ENCODE measurements at places on chromosomes 13 and 19.

- DNase-seq: no peak
Measured at GRCh38 chr13:23620613-23621315, 50.6 kb downstream of the TNFRSF19 start.

DNA sequence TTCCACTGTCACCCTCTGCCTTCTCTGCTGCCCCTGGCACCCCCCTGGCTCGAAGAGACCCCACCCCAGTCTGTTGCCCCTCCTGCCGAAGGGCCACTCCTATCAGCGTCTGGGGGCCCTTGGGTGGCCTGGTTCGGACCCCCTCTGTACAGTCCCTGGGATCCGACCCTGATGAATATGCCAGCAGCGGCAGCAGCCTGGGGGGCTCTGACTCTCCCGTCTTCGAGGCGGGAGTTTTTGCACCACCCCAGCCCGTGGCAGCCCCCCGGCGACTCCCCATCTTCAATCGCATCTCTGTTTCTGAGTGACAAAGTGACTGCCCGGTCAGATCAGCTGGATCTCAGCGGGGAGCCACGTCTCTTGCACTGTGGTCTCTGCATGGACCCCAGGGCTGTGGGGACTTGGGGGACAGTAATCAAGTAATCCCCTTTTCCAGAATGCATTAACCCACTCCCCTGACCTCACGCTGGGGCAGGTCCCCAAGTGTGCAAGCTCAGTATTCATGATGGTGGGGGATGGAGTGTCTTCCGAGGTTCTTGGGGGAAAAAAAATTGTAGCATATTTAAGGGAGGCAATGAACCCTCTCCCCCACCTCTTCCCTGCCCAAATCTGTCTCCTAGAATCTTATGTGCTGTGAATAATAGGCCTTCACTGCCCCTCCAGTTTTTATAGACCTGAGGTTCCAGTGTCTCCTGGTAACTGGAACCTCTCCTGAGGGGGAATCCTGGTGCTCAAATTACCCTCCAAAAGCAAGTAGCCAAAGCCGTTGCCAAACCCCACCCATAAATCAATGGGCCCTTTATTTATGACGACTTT lies 2.0 kb downstream of the ZFP36 start:
- no peak for DNase-seq

- peak; percentile 98 for DNase-seq
Measured at GRCh38 chr19:1239796-1240737, 1.5 kb upstream of the ATP5F1D start.

DNA sequence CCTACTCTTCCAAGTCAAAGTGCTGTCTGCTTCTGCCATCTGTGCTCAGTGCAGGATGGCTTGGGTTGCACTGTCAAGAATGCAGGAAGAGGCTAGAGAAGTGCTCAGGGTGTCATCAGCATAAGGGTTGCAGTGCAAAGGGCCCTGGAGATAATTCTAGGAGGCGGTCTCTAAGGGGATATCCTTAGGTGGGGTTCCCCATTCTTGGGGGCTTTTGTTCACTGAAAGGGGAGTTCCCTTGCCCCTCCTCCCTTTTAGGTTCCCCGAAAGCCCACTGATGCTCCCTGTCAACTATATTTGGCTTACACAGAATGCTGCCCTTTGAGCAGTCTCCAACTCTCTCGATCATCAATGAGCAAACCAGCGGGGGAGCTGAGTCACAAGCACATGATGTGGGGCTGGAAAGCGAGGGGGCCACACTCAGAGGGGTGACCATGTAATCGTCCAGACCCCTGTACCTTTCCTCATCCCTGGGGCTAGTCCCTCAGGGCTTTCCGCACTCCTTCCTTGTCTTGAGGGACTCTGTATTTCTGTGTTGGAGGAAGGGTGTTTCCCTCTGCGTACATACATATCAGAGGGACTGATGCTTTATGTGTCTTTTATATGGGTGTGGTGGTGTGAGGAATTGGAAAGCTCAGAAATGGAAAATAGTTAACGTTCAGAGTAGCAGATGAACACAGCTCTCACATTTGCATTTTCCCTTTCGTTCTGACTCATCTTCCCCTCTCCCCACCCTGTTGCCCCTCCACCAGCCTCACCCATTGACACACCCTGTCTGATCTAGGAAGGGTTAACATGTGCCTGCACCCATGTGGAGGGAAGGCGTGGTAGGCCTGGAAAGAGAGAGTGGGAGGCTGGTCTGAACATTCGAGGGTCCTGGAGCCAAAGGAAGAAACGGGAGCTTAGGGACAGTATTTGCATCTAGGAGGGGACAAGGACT lies 6.7 kb downstream of the ZBTB32 start:
- DNase-seq: no peak

DNA sequence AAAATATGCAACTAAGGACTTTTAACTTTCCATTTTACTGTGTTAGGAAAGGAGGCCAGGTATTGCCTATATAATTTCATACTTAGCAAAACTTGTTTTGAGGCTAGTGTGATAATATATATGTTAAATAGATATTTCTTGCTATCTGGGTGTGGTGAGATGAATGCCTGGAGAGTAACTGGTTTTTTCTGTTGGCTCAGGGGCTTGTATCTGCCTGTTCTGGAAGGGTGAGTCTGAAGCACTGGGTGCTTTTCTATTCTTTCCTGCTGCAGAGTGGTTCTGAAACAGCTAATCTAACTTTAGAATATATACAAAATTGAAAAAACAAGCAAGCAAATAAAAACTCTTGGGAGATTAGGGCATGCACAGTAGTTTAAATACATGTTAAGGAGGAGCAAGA lies 64.6 kb upstream of the MYCBP2 start:
- no peak for DNase-seq

DNA sequence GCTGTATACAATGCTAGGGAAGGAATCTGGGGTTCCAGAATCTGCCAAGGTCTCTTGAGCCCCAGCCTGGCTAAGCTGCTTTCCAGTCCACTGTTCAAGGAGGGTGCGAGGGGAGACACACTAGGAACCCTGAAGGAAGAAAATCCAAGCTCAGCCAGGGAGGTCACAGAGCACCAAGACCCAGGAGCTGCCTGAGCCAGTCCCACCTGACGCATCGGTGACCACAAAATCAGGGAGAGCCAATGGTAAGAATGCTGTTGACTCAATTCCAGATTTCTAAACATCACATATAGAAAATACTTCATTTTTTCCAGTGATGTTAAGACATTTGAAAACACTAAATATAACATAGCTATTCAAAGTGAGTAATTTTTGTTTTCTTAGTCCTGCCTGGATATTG lies 50.1 kb downstream of the CEP89 start:
- no peak for DNase-seq

- DNase-seq: no peak
Measured at GRCh38 chr19:17074634-17075034, 618 bp downstream of the HAUS8 start.

- DNase-seq: peak; percentile 27
Measured at GRCh38 chr19:4061683-4062418, 4.8 kb downstream of the ZBTB7A start.

DNA sequence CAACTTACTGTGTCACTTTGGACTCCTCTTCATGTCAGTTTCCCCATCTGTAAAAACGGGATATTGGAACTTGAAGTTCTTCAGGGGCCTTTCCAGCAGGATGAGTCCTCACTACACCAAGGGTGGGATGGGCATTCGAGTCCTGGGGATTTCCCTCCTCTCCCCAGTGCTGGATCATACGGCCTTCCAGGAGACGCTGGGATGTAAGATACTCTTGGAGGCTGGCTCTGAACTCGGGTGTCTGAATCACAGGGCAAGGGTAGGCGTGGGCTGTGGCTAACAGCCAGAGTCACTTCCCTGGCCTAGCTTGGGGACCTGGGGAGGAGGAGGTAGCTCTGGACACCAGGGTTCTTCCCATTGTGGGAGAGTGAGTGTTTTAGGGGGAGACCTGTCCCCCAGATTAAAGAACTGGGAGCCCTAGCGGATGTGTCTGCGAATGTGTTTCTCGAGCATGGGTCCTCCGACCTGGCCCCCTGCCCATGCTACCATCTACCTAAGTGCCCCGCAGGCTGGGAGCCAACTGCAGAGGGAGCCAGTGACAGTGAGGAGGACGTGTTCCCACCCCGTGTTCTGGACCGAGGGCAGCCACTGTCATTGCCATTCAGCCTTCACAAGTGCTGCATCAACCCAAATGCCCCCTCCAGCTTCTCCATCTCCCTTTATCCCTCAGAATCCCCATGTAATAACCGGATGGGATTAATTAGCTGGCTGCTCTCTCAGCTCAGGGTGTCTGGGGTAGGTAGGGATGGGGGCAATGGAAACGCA lies 2.4 kb upstream of the CYTH2 start:
- no peak for DNase-seq

- peak; percentile 14 for DNase-seq
Measured at GRCh38 chr13:28237944-28238343, 99.6 kb downstream of the PAN3 start.

GRCh38 chr19:50199259-50199555 lies 4.2 kb upstream of the MYH14 start:
- no peak for DNase-seq

DNA sequence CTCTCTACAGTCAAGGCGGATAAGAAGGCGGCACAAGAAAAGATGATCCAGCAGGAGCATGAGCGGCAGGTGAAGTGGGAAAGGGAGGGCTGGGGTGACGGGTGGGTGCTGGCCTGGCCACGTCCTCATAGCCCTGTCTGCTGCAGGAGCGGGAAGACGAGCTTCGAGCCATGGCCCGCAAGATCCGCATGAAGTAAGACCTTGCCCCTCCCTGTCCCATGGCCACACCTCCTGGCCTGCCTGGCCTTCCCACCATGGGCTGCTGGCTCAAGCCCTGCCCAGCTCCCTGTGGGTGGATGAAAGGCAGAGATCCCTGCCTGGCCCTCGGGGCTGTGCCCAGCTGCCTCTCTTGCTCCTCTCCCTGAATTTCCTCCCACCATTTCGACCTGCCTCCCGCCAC lies 7.2 kb downstream of the ZNF296 start:
- peak; percentile 78 for DNase-seq

DNA sequence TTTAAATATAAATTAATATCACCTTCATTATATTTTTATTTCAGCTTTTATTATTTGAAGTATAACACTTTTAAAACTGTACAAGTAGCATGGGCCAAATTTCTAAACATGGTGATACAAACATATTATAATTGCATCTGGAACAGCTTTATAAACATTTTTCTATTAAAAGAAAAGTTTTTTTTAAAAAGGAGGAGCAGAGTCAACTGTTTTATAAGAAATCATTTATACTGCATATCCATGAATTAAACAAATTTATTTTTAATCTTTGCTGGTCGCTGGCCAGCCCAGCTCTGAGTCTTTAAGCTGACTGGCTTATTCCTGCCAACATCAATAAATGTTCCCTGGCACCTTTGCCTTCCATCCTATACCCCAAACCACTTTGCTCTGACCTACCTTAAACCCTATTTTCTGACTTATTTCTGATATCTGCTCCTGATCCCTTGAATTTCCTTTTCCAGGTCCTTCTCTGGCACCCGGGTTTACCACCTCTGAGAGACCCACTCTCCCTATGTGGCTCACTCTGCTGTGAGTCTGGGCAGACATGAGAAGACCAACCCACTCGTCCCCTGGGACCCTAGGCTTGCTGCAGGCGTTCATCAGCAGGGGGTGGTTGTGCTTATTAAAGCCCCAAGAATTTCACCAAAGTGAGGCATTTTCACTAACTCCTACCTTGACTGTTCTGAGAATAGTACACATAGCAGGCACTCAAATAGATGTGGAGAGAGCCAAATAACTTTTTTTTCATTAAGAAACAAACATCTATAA lies 220.3 kb downstream of the KLF12 start:
- DNase-seq: no peak

- DNase-seq: no peak
Measured at GRCh38 chr13:51581148-51581820, 3.0 kb upstream of the WDFY2 start.

- no peak for DNase-seq
Measured at GRCh38 chr19:40360708-40361241, 12.3 kb downstream of the PLD3 start.

DNA sequence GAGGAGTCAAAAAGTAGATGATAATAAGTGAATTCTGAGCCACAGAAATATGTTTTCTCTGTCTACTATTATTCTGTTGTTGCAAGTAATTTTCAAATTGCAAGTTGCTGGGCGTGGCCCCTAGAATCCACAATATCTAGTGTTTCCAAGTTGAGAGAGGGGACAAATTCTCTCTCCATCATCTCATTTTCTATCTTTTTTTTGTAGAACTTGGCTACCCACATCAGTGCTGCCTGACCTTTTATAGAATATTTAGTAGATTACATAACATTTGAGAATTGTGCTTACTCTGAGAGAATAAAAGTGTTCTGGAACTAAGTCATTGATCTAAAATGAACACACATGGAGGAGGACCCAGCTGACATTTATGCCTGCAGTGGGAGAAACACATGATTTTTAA lies 110.9 kb upstream of the CSNK1A1L start:
- no peak for DNase-seq

DNA sequence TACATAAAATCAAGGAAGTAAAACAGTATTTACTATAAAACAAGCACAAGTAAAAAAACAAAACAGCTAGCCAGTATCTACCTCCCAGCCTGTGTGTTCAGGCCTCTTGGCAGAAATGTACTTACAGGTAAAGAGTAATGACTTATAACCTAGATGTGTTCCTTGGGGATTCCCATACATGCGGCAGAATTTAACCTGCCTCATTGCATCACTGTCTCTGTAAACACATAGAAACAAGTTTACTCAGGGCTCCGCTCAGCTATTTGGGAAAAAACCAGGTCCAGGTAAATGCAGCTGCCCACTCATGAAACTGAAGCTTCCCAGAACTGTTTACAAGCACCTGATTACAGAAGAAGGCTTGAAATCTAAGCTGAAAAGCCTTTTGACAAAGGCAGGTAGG lies 50.7 kb upstream of the SERP2 start:
- no peak for DNase-seq

GRCh38 chr19:38842439-38843174 lies 7.2 kb downstream of the HNRNPL start:
- no peak for DNase-seq
